NB4 (cell line): ENCODE measurements at places on chromosomes 3 and 15.

GRCh38 chr3:191972714-191973398 is 511.9 kb downstream of the PYDC2 start:
- DNase-seq = no peak

DNA sequence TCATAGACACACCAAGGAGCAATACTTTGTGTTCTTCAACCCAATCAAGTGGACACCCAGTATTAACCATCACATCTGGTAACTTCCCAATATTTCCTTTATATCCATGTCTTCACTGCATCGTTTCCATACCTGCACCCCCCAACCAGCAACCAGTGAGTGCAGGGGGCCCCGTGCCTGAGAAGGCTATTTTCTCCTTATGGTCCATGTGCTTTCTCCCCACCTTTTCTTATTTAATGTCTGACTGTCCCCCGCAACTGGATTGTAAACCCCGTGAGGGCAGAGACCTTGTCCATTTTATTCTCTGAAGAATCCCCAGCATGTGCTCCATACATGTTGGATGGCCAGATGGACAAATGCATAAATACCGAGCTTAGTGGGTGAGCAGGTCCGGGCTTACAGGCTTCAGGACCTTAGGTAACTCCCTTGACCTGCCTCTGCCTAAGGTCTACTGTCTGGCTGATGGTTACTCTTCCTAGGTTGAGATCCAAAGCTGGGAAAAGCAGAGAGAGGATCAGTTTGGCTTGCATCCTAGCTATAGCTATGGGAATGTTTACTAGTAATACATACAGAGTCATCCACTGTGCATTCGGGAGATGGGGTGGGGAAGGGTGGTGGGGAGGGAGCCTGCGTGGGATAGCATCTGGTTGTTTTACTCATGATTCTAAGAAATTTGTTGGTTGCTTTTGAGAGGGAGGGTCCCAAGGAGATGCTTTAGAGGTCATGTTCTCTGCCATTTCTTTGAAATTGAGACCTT is 41.5 kb downstream of the PXYLP1 start:
- DNase-seq = no peak

- DNase-seq = no peak
Observed at GRCh38 chr15:69825941-69826818, 271.5 kb downstream of the TLE3 start.

GRCh38 chr15:91572110-91572509 is 281.4 kb upstream of the SLCO3A1 start:
- DNase-seq = peak; percentile 23

DNA sequence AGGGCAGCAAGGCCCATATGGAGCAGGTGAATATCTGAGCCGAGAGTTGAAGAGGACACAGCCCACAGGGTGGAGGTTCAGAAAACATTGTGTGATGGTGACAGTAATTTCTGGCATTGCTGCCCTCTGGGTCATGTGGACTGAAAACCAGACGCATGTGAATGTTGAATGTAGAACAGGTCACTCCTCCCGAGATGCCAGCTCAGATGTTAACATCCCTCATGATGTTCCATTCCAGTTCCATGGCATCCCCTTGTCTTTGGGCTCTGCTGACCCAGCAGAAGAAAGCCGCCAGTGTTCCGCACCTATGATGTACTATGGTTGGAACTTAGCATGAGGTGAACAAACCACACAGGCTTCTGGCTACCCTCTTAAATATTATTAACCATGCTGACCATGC is 110.7 kb upstream of the CTDSPL start:
- no peak for DNase-seq

GRCh38 chr15:90191794-90192509 is 9.2 kb upstream of the SEMA4B start:
- peak; percentile 49 for DNase-seq
